Stimulated activated CD4-positive, alpha-beta T cell treated with anti-CD3 and anti-CD28 coated beads, Interleukin-1b, Interleukin-23, amount 100 ng/mL, for 1 hour (primary cell): ENCODE measurements at places on chromosomes 5 and 9.

- DNase-seq: no peak
Observed at GRCh38 chr9:84756171-84756570, 86.6 kb downstream of the NTRK2 start.

GRCh38 chr9:115794921-115795475 is 358.6 kb upstream of the PAPPA start:
- no peak for DNase-seq

DNA sequence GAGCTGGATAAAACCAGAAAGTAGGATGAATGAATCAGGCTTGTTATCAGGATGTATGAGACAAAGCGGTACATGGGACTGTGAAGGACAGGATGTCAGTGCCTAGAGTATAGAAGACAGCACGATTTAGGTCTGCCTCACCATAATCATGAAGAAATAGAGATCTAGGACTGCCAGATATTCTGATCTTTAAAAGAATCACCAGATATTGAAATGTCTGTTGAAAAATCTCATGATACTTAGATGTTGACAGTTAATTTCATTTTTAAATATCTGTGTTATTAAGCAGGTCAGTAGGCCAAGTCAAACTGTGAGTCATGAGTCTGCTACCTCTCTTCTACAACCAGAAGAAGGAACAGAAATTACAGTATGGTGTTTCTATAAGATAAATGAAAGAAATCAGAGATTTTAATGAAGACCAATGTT is 65.0 kb downstream of the ST8SIA4 start:
- no peak for DNase-seq

- DNase-seq: no peak
Observed at GRCh38 chr9:125332527-125332926, 70.9 kb downstream of the GAPVD1 start.

- no peak for DNase-seq
Observed at GRCh38 chr9:113705928-113706519, 170.1 kb upstream of the ZNF618 start.

DNA sequence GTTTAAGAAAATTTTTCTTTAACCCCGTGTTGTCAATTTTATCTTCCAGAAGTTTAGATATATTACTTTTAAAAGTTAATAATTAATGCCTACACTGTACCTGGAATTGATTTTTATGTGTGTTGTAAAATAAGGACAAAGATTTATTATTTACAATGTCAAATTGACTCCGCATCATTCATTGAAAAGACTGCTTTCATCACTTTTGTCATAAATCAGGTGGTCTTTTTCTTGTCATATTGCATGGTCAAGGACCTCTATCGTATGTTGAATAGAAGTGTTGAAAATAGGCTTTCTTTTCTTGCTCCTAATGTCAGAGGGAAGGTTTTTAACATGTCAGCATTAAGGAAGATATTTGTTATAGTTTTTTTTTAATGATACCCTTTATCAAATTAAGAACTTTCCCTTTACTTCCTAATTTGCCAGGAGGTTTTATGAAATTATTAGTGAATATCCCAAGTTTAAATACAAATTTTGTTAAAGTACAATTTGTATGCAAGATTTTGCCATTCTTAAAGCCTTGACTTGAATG is 92.6 kb downstream of the WDR70 start:
- DNase-seq: no peak

GRCh38 chr5:135484674-135485086 is 32.5 kb upstream of the TIFAB start:
- no peak for DNase-seq

GRCh38 chr9:126386088-126386487 is 59.5 kb downstream of the MVB12B start:
- no peak for DNase-seq

- DNase-seq: no peak
Observed at GRCh38 chr5:136115183-136115865, 17.3 kb upstream of the SMAD5 start.

DNA sequence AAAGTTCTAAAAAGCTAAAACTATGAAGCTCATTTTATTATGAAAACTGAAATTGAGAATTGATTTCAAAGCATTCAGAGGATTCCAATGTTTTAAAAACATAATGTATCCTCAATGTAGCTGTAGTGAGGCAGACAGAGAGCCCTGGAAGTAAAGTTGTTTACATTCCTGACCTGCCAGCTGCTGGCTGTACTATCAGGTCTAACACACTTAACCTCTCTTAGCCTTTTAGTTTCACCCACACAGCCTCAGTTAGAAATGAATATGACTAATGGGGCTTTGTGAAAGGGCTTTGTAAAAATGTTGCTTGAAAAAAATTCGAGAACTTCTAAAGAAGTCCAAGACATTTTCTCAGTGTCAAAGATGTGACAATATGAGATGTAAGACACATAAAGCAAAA is 122.6 kb downstream of the FBXL17 start:
- DNase-seq: no peak

- no peak for DNase-seq
Observed at GRCh38 chr9:111949919-111950318, 53.3 kb downstream of the UGCG start.
